ENCODE measurements at places on chromosomes 1 and 21. TPM values are rescaled to one million over a fixed set of nuclear protein-coding genes. Genes with fewer than 3 reads are reported as not detected.

DNA sequence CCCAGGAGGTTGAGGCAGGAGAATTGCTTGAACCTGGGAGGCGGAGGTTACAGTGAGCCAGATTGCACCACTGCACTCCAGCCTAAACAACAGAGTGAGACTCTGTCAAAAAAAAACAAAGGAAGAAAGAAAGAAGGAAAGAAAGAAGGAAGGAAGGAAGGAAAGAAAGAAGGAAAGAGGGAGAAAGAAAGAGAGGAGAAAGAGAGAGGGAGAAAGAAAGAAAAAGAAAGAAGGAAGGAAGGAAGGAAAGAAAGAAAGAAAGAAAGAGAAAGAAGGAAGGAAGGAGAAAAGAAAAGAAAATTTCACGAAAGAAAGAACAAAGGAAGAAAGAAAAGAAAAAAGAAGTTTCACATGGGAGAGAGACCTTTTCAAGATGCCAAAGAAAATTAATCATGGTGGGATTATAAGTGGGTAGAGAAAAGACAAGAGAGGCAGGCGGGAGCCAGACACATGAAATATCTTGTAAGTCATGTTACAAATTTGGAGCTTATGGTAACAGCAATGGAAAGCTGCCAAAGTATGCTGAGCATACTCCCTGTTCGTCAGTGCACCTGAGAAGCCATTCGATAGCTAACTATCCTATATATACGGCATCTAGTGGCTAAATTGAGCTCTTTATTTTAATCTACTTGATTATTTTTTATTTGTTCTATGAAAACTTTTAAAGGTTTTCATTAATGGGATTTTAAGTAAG is 41.3 kb upstream of the TNFSF4 start:
- H3K4me1 ChIP-seq, result no peaks in the 10 kb centered on the region
- H3K4me3 ChIP-seq, result no peak overlapping the region
- H3K27ac ChIP-seq, result no peak overlapping the region
- H3K27me3 ChIP-seq, result no peaks in the 10 kb centered on the region
- DNase-seq, result no peak

- no peaks in the 10 kb centered on the region for H3K27me3 ChIP-seq
- H3K4me3 ChIP-seq, result no peak overlapping the region
- H3K4me1 ChIP-seq, result no peaks in the 10 kb centered on the region
- no peaks in the 10 kb centered on the region for H3K36me3 ChIP-seq
These were observed 10.1 kb upstream of the DISP3 start for GRCh38 chr1:11468878-11469277.

GRCh38 chr1:18548643-18549042 is 67.9 kb downstream of the KLHDC7A start:
- no peak overlapping the region for H3K27ac ChIP-seq
- H3K4me1 ChIP-seq, result no peaks in the 10 kb centered on the region
- peaks cover 43% of the 10 kb centered on the region for H3K27me3 ChIP-seq

- no peak overlapping the region for H3K27ac ChIP-seq
- H3K36me3 ChIP-seq, result no peaks in the 10 kb centered on the region
These were observed 52.3 kb downstream of the RAP1A start for GRCh38 chr1:111671852-111672251.

DNA sequence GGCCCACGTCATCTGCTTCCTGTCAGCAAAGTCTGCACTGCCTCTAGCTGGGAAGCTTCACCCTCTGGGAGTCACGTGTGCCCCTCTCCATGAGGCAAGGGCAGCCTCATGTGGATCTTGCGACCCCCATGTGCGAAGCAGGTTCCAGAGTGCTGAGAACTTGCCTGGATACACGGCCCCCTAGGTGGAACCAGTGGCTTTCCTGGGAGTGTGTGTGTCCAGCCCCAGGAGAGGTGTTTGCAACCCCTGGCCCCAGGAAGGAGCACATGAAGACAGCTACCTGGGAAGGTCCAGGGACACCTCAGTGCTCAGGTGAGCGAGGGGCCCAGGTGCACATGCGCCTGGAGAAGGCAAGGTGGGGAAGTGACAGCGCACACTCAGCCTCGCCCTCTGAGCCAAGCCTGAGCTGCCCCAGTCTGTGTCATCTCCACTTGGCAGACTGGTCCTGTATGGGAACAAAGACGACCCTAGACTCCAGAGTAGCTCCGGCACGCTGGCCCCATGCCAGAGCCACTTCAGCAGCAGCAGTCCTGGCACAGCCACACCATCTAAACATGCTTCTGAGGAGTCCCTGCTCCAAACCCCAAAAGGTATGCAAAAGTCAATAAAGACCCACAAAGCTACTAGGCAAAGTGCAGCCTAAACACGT is 8.9 kb downstream of the LSS start:
- no peaks in the 10 kb centered on the region for H3K36me3 ChIP-seq
- H3K27ac ChIP-seq, result no peak overlapping the region
- no peak for DNase-seq
- no peaks in the 10 kb centered on the region for H3K27me3 ChIP-seq
- H3K4me1 ChIP-seq, result no peaks in the 10 kb centered on the region

Gene WLS
- total RNA-seq, result 62.8 TPM

Gene CLCA1
- total RNA-seq, result not detected

Gene DIP2A
- 43.9 TPM for total RNA-seq
